ENCODE measurements at places on chromosomes 3 and 15.

GRCh38 chr15:68789534-68790241 is 31.0 kb downstream of the ANP32A start:
- DNase-seq = no peak

DNA sequence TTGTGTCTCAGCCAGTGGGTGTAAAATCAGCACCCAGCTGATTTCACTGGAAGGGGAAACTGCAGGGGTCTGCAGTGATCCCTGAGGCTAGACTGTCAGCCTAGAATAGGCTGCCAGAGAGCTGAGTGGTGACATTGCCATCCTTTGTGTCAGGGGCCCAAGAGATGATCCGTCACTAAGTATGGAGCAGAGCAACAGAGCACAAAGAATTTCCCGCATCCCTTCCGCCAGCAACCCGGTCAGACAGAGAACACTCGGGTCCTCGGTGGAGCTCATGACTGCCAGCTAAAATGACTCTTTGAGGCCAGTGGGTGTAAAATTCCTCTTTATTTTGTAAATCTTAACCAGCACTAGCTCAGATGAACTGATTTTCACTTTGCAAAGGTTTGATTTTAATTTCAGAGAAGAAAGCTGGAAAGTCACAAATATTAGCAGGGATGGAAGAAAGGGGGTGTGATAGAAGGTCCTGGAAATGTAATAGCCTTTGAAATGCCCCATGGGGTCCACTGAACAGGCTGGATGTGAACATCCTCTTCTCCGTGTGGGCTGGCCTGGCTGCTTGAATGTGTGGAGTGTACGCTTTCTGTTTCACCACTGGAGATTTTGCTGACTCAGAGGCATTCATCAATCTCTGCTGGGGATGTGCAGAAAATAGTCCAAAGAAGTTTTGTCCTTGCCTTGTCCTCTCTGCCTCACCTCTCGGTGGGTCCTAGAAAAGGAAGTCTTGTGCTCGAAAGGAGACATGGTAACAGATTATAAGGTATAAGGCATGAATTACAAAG is 138.8 kb downstream of the SV2B start:
- no peak for DNase-seq

DNA sequence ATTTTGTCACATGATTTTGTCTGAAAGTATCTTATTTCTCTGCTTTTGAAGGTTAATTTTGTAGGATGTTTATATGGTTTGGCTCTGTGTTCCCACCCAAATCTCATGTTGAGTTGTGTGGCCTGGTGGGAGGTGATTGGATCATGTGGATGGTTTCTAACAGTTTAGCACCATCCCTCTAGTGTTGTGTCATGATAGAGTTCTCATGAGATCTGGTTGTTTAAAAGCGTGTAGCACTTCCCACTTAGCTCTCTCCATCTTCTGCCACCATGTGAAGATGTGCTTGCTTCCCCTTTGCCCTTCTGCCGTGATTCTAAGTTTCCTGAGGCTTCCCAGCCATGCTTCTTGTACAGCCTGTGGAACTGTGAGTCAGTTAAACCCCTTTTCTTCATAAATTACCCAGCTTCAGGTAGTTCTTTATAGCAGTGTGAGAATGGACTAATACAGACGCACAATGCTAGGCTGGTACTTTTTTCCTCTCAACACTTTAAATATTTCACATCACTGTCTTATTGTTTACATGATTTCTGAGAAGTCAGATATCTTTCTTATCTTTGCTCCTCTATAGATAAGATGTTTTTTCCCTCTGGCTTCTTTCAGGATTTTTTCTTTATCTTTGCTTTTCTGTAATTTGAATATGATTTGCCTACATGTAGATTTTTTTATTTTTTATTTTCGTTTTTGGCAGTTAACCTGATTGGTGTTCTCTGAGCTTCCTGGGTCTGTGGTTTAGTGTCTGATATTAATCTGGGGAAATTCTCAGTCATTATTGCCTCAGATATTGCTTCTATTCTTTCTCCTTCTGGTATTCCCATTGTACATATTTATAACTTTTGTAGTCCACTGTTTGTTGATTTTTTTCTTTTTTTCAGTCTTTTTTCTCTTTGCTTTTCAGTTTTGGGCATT is 22.2 kb downstream of the BTD start:
- no peak for DNase-seq

DNA sequence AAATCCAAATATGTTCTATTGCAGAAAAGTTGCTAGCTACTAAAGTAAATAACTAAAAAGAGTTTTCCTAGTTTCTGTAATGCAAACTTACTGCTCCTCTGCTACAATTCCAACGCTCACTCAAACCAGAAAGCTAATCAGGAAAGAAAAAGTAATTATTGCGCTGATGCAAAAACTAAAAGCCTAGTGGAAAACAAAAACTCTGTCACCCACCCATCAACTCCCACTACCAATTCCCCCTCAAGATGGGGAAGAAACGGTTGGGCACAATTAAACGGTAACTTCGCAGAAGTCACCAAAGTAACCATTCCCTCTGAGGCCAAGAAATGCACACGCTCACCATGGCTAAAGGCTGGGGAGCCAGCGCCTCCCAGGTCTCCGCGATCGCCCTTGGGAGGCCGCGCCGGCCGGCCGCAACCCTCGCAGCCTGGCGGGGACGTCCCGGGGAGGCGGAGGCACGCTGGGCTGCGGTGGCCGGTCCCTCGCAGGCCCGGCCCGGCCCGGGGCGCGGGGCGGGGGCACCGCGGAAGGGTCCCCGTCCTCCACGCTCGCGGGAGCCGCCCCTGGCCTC is 684 bp downstream of the SLTM start:
- DNase-seq = no peak

DNA sequence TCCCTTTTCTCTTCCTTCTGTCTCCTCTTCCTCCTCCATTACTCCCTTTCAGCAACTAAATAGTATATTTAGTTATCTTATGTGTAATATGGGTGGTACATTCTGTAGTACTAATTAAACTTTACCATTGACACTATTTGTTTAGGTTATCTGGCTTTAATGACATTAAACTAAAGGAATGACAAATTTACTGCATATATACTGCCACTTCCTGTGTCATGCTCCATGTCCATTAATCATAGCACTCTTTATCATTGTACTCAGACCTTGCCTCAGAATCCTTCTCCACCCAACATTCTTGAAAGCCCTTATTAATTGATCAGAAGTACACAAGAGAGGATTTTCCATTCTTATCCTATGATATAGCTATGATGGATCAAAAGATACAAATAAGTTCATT is 244.2 kb downstream of the NAALADL2 start:
- no peak for DNase-seq

DNA sequence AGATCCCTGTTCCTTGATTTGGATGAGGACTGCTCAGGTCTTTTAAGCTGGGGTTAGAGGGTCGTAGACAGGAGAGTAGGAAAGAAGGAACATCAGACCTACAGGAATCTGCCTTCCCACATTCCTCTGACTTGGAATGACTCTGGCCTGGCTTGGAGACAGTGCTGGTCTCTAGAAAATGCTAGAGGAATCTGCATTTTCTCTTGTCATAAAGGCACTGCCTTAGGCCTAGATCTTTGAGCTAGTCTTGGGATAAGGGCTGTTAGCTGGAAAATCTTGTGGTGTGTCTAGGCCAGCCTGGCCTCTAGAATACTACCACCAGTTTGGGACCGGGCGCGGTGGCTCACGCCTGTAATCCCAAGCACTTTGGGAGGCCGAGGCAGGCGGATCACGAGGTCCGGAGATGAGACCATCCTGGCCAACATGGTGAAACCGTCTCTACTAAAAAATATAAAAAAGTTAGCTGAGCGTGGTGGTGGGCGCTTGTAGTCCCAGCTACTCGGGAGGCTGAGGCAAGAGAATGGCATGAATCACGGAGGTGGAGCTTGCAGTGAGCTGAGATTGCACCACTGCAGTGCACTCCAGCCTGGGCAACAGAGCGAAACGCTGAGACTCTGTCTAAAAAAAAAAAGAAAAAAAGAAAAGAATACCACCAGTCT is 17.3 kb upstream of the BSN start:
- no peak for DNase-seq

GRCh38 chr15:92883876-92884435 is 16.2 kb upstream of the CHD2 start:
- DNase-seq = no peak

- peak; percentile 15 for DNase-seq
These were observed 12.1 kb upstream of the THSD4 start for GRCh38 chr15:71103102-71103676.

DNA sequence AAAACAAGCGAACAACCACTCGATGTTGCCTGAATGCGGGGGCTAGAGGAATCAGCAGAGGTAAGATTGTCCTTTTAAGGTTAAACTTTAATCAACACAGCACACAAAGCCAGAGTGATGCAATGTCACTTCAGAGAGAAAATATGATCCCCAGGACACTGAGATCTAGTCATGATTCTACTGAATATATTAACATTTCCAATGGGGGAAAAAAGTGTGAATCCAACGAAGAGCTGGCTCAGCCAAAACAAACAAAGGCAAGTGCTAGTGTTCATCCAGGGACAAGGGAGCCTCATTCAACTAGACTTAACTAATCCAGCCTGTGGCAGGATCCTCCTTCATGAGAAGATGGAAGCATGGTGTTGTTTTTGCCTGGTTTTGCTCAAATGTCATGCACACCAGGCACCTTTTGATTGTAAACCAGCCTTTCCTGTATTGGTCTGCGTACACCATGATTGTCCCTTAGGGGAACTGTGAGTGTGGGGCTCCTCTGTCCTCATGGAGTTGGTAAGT is 35.8 kb downstream of the SCG5 start:
- peak; percentile 40 for DNase-seq

GRCh38 chr3:53196575-53197407 is 35.8 kb downstream of the PRKCD start:
- no peak for DNase-seq

- no peak for DNase-seq
These were observed 33.9 kb downstream of the DZIP1L start for GRCh38 chr3:138081371-138082084.

- no peak for DNase-seq
These were observed 13.7 kb upstream of the COL8A1 start for GRCh38 chr3:99624496-99625236.

- no peak for DNase-seq
These were observed 1146.6 kb downstream of the OTOL1 start for GRCh38 chr3:162643245-162643644.

GRCh38 chr15:63475707-63476106 is 28.7 kb upstream of the USP3 start:
- no peak for DNase-seq

- DNase-seq = no peak
These were observed 2.3 kb upstream of the MED12L start for GRCh38 chr3:151082880-151083838.

DNA sequence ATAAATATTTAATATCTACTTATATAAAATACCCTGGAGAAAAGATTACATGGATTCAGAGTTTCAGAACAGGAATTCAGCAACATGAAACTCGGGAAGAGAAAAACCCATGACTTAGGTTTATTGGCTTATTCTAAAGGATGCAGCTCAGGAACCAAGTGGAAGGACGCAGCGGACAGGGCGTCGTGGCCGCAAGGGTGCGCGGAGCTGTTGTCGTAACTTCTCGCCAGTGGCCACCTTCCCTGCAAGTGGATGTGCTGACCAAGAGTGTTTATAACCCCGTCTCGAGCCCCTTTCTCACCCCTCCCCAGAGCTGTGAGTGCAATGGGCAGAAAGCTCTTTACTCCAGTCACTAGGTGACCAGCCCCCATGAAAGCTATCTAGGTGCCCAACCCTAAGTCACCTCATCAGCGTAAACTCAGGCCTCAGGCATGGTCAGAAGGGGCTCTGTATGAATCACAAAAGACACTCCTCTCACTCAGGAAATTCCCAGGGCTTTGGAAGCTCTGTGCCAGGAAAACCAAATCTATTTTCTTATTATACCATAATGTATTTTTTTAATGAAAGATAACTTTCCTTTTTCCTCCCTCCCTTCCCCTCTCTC is 77.3 kb downstream of the CHRNA7 start:
- no peak for DNase-seq

DNA sequence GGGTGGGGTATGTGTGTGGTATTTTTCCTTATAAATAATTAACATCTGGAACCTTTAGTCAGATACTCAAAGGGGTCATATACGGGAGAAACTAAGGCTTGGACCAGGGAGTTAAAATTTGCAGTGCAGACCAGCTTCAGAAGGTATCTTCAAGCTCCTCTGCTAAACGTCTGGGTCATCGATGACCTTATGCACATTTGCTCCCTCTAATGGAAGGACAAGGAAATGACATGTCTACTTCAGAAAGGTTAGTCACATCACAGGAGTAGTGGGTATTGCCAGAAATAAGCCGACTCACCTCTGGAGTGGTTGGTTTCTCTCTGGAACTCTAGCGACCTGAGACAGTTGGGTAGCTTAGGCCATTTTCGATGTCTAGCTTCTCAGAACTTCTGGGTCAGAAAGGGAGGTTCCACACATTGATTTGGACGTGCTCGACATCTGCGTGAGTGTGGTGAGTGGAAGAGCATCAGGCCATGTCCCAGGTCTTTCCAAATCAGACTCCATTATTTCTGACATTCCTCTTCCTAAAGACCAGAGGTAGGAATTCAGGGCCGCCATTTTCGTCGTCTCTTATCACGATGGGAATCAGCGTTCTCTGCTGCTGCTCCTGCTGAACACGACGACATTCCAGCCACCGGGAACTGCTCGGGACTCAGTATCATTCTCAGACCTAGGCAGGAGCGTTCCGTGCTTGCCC is 31.8 kb upstream of the RASA2 start:
- peak; percentile 74 for DNase-seq

GRCh38 chr3:142608631-142609030 is 12.4 kb downstream of the PLS1 start:
- no peak for DNase-seq

DNA sequence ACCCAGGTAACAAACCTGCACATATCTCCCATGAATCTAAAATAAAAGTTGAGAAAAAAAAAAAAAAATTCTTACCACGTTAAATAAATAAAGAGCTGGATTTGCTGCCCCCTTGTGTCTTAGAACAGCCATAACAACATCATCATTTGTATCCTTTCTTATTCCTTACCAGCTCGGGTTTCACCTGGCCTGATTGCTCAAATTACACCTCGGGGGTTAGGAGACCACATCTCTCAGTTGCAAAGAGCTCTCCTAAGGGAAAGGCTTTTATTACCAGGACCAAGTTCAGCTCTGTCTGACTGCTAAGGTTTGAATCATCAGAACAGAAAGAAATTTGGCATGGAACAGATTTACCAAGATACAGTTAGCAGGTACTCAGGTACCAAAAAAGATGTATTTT is 25.8 kb upstream of the RPL39L start:
- peak; percentile 76 for DNase-seq

DNA sequence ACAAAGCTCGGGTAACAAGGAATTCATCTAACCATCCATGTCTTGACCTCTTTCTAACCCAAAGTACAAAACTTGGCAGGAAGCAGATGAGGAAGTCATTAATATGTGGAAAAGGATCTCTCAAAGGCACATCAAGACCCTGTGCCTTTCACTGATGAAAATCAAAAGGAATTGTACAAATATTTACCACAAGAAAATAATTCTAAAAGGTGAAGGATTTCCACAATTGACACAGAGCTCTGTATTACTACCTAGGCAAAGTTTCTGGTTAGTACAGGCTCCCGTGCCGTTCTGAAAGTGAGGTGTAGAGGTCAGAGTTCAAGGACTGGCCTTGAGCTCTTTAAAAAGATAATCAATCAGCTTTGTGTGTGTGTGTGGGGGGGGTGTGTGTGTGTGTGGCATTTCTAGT is 239.7 kb upstream of the ICE2 start:
- DNase-seq = no peak
